ENCODE measurements at places on chromosomes 5 and 9.

DNA sequence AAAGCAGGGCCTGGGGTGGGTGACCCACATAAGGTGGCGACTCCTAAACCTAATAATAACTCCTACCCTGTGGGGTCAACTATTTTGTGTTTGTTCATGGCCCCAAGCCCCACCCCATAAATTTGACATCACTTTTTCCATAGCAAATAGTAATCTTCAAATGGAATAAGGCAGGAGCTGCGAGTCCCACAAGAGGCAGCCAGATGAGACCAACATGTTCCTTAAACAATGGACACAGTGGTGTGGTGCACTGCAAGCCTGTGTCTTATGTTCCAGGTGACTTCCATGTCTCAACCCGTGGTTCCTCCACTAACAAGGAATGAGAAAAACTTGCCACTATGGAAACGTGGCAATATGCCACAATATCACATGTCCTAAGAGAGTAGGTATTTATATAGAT lies 20.6 kb downstream of the TMEM174 start:
- DNase-seq: no peak

DNA sequence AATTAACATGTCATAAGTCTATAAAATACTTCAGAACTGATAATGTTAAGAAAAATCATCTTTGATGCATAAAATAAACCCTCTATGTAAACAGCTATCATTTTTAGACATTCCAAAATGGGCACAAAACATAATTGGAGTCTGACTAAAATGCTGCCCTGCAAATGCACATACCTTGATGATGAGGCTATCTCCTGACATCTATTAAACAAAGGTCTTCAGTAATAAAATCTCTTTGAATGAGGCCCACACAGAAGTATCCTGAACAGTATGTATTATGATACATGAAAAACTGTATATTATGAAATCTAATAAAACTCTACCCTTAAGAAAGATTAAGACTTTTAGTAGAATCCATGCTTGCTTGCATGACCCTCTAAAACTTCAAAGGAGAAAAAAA lies 66.1 kb downstream of the FBXL17 start:
- DNase-seq: no peak

DNA sequence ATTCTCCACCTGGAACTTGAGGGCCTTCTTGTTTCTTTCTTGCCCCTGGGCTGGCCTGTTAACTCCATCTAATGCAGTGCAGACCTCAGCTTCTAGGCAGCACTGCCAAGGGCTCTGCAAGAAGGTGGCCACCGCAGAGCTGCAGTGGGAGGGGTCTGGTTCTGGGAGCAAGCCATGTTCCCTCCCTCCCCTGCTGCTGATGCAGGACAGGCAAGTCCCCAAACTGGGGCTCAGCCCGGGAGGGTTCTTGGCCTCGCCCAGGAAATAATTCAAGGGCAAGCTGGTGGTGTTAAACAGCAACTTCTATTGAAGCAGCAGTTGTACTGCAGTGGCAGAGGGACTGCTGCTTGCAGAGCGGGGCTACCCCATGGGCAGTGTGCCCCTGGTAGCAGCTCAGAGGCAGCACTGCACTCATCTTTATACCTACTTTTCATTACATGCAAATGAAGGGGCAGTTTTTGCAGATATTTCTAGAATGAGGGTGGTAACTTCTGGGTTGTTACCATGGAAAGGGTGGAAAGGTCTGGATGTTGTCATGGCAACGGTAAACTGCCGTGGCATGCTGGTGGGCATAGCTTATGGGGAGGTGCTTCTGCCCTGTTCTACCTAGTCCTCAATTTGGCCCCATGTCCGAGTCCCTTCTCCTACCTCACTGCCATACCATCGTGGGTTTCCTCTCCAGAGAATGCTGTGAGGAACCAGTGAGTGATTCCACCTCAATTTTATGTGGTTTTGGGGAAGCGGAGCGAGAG lies 82.1 kb downstream of the WDR41 start:
- DNase-seq: no peak

- no peak for DNase-seq
These were observed 16.0 kb downstream of the TERT start for GRCh38 chr5:1278656-1279442.

DNA sequence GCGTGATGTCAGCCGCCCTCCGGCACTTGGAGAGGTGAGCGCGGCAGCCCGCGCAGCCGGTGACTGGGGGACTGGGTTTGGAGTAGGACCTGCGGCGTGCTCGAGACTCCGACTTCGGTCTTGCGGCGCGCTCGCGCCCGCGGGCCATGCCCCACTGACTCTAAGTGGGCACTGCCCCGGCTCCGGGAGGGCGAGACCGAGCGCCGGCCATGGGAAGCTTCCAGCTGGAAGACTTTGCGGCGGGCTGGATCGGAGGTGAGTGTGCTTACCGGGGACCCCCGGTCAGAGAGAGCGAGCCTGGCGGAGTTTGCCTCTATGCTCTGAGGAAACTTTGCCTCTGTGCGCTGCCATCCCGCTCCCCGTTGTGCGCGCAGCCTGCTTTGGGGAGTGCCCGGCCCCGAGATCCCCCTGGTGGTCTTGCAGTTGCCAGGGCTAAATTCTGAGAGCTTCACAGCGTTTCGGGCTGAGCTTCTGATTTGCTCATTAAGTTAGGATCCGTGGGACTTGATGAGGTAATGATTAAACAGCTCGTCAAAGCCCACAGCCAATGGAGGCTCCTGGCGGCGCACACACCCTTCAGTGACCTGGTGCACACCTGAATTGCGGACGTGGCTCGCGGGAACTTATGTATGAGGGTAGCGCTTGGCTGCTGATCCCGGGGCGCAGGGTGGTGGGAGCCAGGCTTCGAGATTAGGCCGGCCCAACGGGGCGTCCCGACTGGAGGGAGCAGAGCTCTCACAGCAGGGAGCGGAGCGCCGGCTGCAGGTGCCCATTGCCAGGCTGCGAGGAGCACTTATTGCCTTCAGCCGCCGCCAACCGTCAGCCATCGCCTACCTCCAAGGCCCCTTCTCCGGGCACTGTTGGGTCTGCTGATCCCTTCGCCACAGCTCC lies at the start of gene SLC25A48:
Gene SLC25A48 (plus strand): TSS at position 25 of the 891 bp plus-strand sequence. CDS start 185 bp downstream, at position 210.
- peak; percentile 81 for DNase-seq

Data from Daoy (cell line).